T-helper 2 cell treated with Interferon-gamma antibody and Interleukin-4, amounts not matched to agents 5 μg/mL and 100 μg/mL, for 36 hours (primary cell): ENCODE measurements at places on chromosomes 2 and 18.

- DNase-seq, result no peak
Observed at GRCh38 chr18:55875371-55875901, 287.4 kb upstream of the TCF4 start.

GRCh38 chr2:107735201-107735600 lies 91.5 kb upstream of the RGPD4 start:
- no peak for DNase-seq

GRCh38 chr2:176234156-176234555 lies 35.1 kb upstream of the MTX2 start:
- no peak for DNase-seq

- no peak for DNase-seq
Observed at GRCh38 chr18:30361864-30362540, 680.5 kb downstream of the DSC3 start.

DNA sequence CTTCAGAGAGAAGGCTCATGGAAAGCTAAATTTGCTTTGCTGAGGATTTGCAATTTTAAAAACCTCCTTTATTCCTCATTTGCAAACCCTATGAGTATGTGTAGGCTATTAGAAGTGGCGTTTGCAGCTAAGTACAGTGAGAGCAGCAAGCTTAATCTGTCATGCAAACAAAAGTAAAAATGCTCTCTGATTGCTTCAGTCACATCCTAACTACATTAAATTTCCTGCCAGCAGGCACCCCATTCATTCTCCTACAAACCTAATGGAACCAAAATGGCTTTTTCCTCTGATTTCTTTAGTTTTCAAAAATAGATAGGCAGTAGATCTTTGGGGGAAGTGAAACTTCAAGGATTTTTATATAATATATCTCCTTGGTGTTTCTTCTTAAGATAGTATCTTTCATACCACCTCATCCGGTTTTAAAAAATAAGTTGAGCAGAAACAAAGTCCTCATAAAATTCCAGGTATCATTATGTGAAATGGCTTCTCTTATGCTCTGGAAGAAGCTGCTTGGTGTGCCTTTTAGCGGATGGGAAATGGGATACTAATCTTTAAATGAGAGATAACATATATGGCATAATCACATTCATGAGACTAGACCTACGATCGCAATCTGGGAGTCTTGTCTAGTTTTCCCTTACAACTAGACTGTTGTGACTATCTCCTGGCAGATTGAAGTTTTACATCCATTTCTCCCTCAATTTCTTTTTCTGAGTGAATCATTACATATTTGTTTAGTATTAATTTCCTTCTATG lies 49.1 kb downstream of the CLIP4 start:
- DNase-seq, result no peak

DNA sequence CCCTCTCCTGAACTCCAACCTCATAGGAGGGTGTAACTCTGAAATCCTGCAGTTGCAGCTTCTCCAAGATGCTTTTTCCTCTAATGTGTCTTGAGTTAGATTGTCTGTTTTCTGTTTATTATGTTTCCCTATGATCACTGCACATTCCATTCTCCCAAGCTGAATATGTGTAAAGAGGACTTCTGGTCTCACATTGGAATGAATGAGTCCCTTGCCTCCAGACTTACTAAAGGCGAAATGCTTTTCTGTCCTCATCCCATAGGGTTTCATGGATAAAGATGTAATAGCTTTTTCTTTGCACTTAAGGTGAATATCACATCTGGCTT lies 35.5 kb upstream of the CYP27A1 start:
- no peak for DNase-seq
